ENCODE measurements at places on chromosomes 4 and X.

GRCh38 chr4:173265751-173266150 is 68.4 kb downstream of the HMGB2 start:
- no peak for DNase-seq

- DNase-seq: no peak
These were observed 232.3 kb downstream of the FRMPD4 start for GRCh38 chrX:12370497-12370986.

DNA sequence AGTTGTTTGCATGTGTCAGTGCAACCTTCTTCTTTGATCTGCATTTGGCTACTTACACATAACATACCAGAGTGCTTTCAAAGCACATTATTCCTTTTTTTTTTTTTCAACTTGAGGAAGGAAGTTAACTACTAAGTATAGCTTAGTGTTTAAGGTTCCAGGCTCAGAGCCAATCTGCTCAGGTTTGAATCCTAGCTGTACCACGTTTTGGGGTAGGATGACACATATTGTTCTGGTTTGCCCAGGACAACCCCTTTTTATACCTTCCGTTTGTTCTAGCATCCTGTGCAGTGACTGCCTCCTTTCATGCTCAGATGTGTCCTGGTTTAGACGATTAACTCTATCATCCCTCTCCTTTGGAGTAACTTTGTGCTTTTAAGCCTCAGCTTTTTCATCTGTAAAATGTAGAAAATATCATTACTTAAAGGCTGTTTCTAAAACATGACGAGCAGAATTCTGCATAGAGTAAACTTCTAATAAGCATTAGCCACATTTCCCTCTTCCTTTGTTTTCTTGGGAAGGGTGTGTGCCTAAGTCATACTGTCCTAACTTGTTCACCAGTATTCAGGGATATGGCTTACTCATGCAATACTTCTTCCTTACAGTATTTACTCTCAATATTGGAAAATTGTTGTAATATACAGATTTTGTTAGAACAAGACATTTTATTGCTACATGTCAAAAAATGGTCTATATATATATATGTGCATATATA is 281.3 kb downstream of the C4orf33 start:
- no peak for DNase-seq

DNA sequence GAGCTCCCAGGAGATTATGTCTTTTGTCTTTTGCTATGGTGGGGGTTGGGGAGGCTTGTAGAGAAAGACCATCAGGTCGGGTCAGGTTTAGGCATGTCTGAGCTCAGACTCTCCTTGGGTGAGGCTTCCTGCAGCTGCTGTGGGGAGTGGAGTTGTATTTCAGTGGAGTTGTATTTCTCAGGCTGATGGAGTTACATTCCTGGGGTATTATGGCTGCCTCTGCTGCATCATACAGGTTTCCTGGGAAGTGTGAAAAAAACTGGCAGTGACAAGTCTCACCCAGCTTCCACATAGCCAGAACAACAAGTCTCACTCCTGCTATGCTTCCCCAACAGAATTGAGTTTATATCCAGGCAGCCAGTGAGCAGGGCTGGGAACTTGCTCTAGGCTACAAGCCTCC is 119.3 kb downstream of the VSIG4 start:
- DNase-seq: no peak

- DNase-seq: no peak
These were observed 128.7 kb upstream of the TLL1 start for GRCh38 chr4:165744370-165744769.

GRCh38 chr4:3701736-3702560 is 64.2 kb upstream of the ADRA2C start:
- no peak for DNase-seq

GRCh38 chrX:15786915-15787314 is 3.4 kb upstream of the ZRSR2 start:
- DNase-seq: no peak

DNA sequence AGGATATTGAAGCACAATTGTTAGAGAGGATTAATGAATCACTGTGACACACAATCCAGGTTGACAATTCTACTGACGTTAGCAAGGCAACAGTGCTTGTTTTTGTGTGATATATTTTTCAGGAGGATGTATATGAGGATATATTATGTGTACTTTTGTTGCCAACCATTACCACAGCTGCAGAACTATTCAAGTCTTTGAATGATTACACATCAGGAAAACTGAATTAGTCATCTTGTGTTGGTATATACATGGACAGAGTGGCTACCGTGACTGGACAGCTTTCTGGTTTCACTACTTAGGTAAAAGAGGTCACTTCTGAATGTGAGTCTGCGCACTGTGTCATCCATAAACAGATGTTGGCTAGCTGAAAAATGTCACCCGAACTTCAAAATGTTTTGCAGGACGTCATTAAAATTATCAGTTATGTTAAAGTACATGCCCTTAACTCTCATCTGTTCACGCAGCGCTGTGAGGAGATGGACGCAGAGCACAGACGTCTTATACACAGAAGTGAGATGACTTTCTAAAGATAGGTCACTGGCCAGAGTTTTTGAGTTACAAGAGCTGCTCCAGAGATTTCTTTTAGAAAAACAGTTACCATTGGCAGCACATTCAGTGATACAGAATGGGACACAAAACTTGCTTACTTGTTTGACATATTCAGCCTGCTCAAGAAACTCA is 69.0 kb downstream of the MRPL1 start:
- no peak for DNase-seq

- no peak for DNase-seq
These were observed 116.7 kb upstream of the STOX2 start for GRCh38 chr4:183788308-183788905.

DNA sequence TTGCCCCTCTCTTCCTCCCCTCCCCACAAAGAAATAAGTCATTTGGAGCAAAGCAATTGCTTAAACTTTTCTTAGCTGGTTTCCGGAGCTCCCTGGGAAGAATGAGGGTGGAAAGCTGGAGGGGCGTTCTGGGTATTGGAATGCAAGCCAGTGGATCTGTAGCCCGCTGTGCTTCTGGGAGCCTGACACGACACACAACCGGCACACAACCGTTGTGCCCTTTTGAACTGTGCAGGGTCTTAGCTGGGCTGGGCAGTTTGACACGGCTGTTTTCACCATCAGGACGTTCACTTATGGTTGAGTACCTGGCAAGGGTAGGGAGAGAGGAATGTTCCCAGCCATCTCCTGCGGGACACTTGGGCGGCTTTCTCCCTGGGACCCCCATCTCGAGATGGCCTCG is 38.3 kb downstream of the SHROOM2 start:
- DNase-seq: no peak
